ENCODE measurements at places on chromosomes 13 and 19. TPM values are rescaled to one million over a fixed set of nuclear protein-coding genes. Genes with fewer than 3 reads are reported as not detected.

Gene ZNF878
- total RNA-seq = not detected

Gene CNN1
- total RNA-seq = 173 TPM

Gene SMIM7
- 43.3 TPM for total RNA-seq

Gene F2RL3
- total RNA-seq = 0.91 TPM

Gene C1QTNF9B
- total RNA-seq = 0.34 TPM

Gene DCT
- 0.46 TPM for total RNA-seq

Gene DPF1
- 0.36 TPM for total RNA-seq

Gene KLF1
- total RNA-seq = not detected

Gene ZNF99
- total RNA-seq = 0.11 TPM

Gene CD79A
- total RNA-seq = not detected

Gene MTUS2
- 139 TPM for total RNA-seq

DNA sequence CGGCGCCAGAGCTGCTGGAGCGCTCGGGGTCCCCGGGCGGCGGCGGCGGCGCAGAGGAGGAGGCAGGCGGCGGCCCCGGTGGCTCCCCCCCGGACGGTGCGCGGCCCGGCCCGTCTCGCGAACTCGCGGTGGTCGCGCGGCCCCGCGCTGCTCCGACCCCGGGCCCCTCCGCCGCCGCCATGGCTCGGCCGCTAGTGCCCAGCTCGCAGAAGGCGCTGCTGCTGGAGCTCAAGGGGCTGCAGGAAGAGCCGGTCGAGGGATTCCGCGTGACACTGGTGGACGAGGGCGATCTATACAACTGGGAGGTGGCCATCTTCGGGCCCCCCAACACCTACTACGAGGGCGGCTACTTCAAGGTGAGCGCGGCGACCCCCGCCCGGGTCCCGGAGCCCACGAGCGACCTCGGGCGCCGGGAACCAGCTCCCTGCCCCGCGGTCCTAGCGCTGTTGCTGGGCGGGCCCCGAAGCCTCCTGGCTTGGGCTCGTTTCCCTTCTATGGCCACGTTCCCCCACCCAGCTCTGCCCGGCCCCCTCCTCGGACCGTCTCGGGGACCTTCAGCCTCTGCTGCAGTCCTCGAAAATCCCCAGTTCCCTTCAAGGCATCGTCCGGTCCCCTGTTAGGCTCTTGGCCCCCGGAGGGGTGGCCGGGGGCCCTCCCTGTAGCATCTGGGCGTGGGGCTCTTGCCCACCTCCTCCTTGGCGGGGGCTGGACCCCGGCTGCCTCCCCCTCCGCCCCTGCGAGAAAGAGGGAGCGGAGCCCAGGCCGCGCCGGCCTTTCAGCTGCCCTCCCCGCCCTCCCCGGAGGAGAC, at the start of gene CDC34:
Gene CDC34 (plus strand): TSS at position 8 of the 808 bp plus-strand sequence. CDS start 172 bp downstream, at position 180.
- no peak for DNase-seq

- DNase-seq = no peak
Measured at GRCh38 chr13:75345193-75345592, 136.8 kb downstream of the TBC1D4 start.

DNA sequence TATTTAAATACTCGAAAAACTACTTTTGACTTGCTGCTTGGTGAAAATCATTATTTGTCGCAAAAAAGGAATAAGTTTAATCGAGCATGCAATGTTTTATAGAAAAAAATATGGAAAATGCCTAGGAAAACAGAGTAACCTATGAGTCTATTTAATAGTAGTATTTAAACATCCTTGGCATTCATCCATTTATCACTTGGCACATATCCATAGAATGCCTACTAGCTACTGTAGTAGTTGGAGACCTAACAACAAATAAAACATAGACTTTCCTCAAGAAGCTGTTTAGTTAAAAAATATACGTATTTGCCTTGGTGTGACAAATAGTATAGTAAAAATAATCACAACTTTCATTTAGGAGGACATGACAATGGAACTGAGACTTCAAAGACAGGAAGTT, 302.1 kb downstream of the DIAPH3 start:
- DNase-seq = no peak

DNA sequence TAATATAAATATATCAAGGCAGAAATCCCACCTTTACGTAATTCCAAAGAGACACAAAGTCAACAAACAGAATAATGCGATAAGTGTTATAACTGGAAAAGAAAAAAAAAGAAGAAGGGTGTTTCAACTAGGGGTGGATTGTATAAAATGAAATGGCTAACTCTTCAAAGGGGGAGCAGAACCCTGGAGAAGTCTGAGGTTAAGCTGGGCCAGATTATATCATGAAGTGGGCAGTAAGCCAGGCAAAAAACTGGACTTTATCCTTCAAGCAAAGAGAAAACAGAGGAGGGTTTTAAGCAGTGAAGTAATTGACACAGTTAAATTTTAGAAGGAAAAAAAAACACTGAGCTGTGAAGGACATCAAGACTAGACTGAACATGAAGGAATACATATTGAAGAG, 41.9 kb downstream of the TBC1D4 start:
- DNase-seq = no peak

DNA sequence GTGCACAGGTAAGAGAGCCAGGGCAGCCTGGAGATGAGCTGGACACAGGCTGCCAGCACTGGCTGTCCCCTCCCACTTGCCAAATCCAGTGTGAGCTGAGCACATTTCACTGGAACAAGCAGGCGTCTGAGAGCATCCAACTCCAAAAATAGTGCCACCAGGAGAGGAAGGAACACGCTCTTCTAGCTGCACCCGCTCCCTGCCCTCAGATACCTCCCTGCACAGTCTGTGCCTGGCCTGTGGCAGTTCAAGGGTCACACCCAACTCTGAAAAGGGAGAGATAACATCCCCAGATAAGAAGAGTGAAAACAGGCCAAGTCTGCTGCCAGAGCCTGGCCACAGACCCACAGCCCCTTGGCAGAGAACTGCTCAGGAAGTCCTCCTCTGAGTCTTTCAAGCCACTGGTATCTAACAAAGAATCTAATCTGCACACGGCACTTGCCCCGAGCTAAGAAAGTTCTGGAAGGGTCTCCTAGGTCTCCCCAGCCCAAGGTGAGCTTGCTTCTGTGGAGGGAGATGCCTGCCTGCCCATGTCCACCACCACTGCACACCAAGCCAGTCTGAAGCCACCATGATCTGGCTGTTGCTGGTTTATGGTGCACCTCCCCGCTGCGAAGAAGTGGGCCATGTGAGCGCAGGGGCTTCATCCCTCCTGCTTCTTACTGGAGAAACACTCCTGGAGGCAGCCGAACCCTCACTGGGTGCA, 14.7 kb downstream of the ELL start:
- peak; percentile 75 for DNase-seq

- no peak for DNase-seq
Measured at GRCh38 chr19:5719274-5719960, 529 bp downstream of the LONP1 start.

- no peak for DNase-seq
Measured at GRCh38 chr19:3494559-3494958, 5.9 kb downstream of the DOHH start.

DNA sequence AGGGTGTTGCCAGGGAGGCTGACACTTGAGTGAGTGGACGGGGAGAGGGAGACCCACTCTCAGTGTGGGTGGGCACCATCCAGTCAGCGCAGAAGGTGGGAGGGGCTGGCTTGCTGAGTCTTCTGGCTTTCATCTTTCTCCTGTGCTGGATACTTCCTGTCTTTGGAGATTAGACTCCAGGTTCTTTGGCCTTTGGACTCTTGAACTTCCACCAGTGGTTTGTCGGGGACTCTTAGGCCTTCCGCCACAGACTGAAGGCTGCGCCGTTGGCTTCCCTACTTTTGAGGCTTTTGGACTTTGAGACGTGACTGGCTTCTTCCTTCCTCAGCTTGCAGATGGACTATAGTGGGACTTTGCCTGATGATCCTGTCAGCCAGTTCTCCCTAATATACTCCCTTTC, 4.3 kb upstream of the LENG8 start:
- DNase-seq = no peak

- DNase-seq = no peak
Measured at GRCh38 chr13:108470921-108471320, 158.5 kb upstream of the MYO16 start.

DNA sequence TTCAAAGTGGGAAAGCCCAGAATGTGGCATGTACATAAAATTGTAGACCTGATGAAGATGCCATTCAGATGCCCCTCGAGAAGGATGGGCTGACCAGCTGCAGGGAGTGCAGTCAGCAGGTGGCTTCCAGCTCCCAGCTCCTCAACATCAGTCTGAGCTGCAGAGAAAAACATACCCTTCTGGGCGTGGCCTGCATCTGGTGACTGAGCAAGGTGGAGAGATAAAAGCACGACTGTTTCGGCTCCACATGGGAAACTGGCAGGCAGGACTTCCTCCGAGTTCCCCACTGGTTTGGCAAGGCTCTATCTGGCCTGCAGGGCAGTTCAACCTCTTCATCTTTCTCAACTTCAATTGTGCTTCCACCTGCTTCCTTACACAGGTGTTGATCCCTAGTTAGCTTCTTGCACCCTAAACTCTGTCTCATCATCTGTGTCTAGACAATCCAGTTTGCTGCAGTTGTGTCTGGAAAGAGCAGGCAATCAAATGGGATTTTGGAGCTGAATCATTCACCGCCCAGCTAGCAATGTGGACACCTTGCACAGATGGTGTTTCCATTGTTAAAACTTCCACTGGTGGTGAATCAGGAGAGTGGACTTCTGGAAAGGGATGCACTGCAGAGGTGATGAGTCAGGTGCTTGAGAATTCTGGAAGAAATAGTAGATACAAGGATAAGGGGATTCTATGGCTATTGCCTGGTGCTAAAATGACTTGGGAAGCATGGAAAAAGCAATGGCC, 56.8 kb downstream of the POLR1D start:
- no peak for DNase-seq

DNA sequence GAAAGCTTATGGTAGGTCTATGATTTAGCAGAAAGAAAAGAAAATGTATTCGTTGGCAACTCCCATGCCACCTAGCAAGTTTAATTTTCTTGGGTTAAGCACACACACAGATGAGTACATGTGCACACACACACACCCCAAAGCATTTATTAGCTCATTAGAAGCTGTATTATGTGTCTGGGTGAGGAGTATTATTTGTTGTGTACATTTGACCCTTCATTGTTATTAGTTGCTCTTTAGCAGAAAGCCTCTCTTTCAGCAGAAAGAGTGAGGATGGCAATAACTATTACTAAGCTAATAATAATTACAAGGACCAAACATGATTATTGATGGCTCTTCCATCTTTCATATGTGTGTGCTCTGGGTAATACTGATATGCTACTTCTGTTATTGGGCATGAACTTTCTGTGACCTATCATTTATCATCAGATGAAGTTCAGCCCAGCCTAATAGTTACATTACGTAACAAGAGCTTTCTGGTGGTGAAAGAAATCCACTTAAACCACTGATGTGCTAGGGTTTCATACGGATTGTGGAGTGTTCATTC, 177.4 kb upstream of the OBI1 start:
- DNase-seq = no peak

DNA sequence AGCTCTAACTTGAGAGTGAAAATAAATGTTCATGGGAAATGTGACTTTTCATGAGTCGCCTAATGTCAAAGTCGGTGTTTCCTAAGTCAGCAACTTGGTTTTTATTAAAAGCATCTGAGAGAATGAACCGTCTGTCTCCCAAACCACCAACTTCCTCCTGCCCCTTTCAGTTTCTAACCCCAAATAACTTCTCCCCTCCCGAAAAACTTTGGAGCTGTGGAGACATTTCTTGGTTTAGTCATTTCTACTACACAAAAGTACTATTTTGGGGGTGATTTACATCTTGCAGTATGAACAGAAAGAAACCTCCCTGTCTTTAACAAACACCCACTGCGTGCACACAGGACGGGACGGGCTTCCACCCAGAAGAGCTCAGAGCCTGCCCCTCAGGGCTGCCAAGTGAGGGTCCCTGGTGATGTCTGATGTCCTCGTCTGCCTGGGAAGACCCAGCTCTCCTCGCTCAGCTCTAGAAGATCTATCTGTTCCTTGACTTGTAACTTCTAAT, 65.0 kb downstream of the RASA3 start:
- DNase-seq = no peak

DNA sequence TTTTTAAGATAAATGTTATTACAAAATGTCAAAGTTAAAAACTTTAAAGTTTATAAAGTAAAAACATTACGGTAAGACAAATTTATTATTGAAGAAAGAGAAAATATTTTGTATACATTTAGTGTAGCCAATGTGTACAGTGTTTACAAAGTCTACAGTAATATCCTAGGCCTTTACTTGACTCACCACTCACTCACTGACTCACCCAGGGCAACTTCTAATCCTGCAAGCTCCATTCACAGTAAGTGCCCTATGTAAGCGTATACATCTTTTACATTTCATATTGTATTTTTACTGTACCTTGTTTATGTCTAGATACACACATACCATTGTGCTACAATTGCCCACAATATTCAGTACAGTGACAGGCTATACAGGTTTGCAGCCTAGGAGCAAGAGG, 448.2 kb downstream of the KCTD12 start:
- DNase-seq = no peak

DNA sequence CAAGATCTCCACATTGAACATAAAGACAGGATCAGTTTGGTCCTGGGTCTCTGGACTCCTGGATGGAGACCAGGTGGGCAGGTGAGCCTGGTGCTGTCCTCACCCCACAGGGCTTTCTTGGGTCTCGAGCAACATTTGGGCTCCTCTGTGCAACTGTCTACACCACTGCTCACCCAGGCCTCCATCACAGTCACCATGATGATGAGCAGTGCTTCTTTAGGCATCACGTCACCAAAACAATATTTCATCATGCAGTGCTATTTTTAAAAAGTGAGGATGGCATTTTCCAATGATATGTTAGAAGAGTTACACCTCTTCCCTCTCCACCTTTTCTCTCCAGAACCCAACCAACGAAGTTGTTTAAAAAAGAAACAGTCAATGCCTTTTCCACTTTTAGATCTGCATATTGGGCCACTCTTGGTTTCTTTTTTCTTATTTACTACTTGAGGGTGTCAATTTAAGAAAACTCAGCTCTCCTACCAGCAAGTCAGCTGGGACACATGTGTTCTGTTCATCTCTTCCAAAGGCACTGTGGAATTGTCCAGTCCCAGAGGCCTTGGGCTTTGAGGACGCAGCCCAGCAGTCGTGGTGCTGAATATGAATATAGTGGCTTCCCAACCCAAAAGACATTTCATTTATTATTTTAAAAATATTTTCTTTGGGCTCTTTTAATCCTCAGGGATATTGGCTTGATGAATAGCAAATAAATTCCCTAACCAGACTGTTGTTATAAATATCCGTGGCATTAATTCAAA, 405.7 kb downstream of the KCNRG start:
- peak; percentile 48 for DNase-seq

GRCh38 chr13:59885076-59885475, 278.7 kb downstream of the DIAPH3 start:
- DNase-seq = no peak
